ENCODE measurements at places on chromosomes 13 and 19. TPM values are rescaled to one million over a fixed set of nuclear protein-coding genes. Genes with fewer than 3 reads are reported as not detected.

GRCh38 chr19:51508059-51508733 lies 6.6 kb upstream of the SIGLEC12 start:
- no peak for DNase-seq

GRCh38 chr13:24630121-24630520 lies 50.1 kb upstream of the ATP12A start:
- DNase-seq, result no peak

- no peak for DNase-seq
Measured at GRCh38 chr19:4157164-4157563, 3.7 kb downstream of the CREB3L3 start.

The DENND1C gene
- total RNA-seq, result 1.9 TPM

GRCh38 chr19:6393983-6394412 lies 1.0 kb upstream of the GTF2F1 start:
- no peak for DNase-seq

DNA sequence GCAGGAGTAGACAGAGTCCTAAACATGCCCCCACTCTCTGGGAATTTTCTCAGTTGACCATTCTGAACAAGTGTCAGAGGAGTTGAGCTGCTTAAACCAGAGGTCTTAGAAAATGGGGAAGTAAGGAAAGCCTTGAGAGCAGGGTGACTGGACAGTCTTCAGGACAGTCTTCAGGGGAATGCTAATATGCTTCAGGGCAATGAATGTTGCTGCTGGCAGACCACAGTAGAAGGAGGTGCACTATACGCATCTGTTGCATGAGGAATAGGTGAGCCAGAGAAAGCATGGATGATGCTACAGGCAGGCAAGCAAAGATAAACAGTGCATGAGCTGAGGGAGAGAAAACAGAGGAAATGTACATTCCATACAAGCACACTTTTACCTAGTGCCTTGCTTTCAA lies 196.6 kb upstream of the GPR12 start:
- no peak for DNase-seq

The SULT2A1 gene
- not detected for total RNA-seq

GRCh38 chr13:110562036-110562597 lies 595 bp upstream of the RAB20 start:
- no peak for DNase-seq

- no peak for DNase-seq
Measured at GRCh38 chr13:53142306-53142705, 113.7 kb downstream of the OLFM4 start.

DNA sequence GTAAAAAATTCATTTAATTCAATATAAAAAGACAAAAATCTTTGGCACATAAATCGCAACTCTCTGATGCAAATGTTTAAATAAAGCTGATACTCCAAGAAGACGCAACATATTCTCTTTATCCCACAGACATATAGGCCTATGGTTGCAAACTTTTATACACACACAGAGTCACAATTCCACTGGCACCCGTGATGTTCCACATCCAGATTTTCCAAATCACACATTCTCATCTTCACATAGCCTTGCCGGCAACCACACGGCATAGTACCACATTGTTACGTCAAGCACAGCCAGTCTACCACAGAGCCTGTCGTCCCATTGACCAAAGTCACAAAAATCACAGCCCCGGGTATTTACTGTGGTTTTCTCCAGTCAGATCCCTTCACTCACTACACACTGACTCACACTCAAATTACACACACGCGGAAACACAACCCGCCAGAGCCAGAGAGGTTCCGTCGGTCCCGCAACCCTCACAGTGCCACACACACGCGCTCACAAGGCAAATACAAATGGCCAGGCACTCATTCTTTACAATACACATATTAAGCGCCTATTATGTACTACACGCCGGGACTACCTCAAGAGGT lies 546 bp upstream of the ZNF546 start:
- DNase-seq, result peak; percentile 26

DNA sequence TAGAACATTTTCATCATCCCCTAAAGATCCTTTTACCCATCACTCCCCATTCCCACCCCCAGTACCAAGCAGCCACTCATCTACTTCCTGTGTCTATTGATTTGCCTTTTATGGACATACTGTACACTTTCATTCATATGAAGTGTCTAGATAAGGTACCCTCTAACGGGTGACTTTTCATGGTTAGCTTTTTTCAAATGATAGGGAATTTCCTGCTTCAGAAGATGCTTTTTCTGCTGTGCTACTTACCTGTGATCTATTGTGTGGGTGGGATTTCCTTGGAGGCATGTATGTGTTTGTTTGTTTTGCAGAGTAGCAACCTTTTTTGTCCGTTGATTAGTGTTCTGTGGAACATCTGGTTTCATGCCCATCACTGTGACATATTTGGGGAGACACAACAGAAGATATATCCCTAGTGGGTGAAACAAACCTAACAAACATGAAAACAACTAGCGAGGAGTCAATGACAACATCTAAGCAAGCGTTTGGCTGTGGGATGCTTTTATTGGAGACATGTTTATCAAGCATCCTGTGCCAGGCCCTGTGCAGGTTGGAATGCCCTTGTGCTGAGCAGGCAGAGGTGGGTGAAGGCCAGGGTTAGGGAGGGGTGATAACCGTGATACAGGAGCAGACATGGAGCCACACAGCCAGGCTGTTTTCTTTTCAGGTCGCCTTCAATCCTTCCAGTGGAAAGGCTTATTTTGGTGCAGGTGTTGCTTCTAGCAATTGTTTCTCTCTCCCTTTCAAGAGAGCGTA lies 17.6 kb downstream of the SPINT2 start:
- DNase-seq, result no peak

The OSCAR gene
- 1.9 TPM for total RNA-seq

DNA sequence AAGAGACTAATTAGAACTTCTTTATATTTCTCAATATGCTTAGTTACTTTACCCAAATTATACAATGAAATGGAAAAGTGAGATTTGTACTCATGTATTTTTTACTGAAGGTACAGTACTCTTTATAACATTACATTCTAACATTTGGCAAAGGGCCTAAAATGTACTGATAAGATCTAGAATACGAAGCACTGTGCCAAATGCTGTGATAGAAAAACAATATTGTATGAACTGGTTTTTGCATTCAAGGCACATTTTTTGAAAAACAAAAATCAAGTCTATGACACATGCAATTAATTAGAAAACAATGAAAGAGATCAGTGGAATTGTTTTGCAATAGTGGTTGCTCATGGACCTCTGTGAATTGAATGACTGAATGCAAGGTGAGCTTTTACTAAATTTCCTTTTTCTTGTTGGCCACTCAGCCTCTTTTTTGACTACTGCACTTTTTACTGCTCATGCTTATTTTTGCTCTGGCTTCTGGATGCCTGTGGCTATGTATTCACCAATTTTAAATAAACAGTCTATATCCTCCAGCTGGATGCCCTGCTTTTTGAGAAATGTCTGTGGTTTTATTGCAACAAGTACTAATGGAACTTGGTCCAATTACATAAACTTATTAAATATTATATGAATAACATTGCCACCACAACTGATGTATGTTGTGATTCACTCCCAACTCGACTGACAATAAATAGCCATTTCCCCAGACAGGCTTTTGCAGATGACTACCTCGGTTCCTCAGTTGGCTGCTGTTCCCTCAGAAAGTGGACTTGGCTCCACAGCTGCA lies 41.4 kb upstream of the OBI1 start:
- DNase-seq, result no peak

GRCh38 chr19:16376649-16377048 lies 52.0 kb downstream of the KLF2 start:
- DNase-seq, result no peak

- peak; percentile 68 for DNase-seq
Measured at GRCh38 chr19:610801-611480, 21.3 kb downstream of the HCN2 start.

The BST2 gene
- 56.9 TPM for total RNA-seq

DNA sequence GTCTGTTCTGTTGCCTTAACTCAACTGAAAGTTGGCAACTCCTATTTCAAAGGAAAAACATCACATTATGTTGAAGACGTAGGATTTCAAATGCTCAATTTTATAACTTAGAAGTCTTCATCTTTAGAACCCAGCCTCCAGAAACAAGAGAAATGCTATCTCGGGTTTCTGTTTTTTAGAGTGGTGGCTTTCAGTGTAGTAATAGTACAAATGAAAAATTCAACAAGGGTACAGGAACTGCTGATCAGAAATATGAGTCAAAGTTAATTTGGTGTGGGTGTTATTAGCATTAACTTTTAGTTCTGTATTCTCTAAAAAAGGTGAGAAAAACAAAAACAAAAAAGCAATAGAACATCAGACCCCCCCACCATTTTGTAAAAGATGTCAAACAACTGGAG lies 56.6 kb upstream of the FLT1 start:
- no peak for DNase-seq

The ARHGEF1 gene
- 47.0 TPM for total RNA-seq

The ZNF567 gene
- total RNA-seq, result 3.8 TPM

DNA sequence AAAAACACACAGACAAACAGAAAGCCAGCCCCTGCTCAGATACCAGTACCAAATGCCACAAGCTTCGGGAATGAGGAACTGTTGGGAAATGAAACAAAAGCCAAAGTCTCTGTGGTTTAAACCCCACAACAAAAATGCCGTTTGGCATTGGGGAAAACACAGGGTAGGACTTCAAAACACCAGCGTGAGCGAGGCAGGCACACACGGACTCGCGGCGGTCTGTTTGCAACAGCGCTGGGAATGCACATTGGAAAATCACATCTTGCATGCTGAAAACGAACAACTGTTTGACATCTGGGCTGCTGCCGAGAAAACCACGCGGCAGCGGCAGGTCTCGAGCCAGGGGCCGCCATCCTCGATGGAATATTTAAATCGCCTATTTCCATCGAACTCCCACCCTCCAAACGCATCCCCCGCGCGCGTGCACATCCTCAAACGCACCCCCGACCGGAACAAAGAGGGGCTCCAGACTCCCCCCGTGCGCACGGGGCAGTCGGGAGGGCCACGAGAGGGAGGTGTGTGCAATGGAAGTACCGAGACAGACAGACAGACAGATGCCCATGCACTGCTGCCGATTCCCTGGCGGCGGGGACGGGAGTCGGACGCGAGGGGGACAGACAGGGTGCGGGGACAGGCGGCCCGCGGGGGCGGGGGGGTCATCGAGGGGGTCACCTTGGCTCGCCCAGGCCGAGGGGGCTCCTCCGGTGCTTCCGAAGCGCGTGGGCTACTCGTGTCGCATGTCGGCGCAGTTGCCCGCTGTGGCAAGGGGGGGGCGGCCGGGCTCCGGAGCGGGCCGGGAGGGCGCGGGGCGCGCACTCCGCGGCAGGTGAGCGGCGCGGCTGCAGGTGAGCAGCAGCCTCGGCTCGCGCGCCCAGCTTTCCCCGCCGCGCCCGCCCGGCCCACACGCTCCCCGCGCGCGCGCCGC lies at the start of gene GPR12:
Gene GPR12 (minus strand): TSS at position 880 of the 925 bp plus-strand sequence. CDS start 959 bp downstream, outside the sequence.
- no peak for DNase-seq

- DNase-seq, result no peak
Measured at GRCh38 chr19:38099966-38100365, 124.1 kb downstream of the DPF1 start.

DNA sequence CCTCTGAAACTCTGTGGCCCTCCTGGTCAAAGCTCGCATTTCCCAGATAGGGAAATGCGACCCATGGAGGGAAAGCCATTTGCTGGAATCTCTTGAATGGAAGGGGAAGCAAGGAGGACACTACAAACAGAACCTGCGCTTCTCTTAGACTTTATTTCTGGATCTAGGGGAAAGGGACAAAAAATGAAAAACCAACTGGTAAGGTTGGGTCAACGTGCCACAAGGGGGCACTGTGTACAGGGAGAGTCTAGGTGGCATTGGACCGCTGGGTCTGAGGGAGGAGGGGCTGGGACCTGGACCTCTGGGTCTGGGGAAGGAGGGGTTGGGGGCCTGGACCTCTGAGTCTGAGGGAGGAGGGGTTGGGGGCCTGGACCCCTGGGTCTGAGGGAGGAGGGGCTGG lies 5.0 kb downstream of the KLK4 start:
- DNase-seq, result no peak
